ENCODE measurements at places on chromosomes 4 and X. TPM values are rescaled to one million over a fixed set of nuclear protein-coding genes. Genes with fewer than 3 reads are reported as not detected.

DNA sequence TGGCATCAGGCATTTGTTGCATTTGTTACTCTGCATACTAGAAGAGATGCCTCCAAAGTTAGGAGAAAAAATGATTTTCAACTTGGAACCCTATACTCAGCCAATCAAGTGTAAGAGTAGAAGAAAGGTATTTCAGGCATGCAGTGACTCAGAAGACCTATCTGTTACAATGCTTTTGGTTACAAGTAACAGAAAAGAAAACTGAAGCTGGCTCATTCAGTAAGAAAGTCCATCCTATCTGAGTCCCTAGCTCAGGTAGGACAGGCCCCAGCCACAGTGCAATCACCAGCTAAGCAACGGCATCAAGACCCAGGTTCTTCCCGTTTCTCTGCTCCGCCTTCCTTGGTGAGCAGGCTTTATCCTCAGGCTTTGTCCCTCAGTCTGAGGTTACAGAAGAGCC is 23.3 kb downstream of the MECP2 start:
- H3K27ac ChIP-seq, result no peak overlapping the region
- peaks cover 4% of the 10 kb centered on the region for H3K36me3 ChIP-seq
- H3K4me1 ChIP-seq, result no peaks in the 10 kb centered on the region
- DNase-seq, result no peak

DNA sequence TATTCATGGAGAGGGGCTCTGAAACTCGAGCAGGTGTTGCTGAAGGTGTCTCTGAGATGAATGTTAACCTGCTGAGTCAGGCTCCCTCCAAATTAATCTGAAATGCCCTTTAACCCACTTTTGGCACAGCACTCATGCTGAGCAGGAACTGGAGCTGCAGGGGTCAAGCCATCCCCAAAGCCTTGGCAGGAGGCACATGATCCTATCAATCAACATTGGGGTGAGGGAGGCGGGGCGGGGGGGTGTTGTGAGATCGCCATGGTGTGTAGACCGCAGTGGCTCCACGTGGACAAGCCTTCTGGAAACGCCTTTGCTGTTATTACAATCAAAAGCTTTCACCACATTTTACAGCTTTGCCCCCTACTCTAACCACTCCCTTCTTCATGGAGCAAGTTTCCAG is 16.5 kb downstream of the ENPP6 start:
- no peak for DNase-seq
- no peak overlapping the region for H3K4me3 ChIP-seq
- H3K4me1 ChIP-seq, result no peaks in the 10 kb centered on the region
- no peaks in the 10 kb centered on the region for H3K27me3 ChIP-seq

DNA sequence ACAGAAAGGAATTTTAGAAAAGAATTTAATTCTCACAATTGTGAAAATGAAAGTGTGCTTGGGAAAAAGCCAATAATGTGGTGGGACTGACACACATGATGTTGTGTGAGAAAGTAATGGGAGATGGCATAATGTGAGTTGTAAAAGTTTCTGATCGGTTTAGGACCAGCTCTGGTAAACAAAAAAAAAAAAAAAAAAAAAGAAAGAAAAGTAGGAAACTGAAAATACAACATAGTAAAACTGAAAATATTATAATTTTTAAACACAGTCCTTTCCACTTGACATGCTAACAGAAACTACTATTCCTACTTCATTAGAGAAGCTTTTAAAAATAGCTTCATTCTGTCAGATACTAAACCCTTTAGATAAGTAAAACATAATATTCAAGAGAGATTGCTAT is 28.2 kb downstream of the RAP1GDS1 start:
- H3K4me1 ChIP-seq, result peaks cover 11% of the 10 kb centered on the region
- H3K27ac ChIP-seq, result no peak overlapping the region
- H3K36me3 ChIP-seq, result no peaks in the 10 kb centered on the region
- no peak overlapping the region for H3K4me3 ChIP-seq

DNA sequence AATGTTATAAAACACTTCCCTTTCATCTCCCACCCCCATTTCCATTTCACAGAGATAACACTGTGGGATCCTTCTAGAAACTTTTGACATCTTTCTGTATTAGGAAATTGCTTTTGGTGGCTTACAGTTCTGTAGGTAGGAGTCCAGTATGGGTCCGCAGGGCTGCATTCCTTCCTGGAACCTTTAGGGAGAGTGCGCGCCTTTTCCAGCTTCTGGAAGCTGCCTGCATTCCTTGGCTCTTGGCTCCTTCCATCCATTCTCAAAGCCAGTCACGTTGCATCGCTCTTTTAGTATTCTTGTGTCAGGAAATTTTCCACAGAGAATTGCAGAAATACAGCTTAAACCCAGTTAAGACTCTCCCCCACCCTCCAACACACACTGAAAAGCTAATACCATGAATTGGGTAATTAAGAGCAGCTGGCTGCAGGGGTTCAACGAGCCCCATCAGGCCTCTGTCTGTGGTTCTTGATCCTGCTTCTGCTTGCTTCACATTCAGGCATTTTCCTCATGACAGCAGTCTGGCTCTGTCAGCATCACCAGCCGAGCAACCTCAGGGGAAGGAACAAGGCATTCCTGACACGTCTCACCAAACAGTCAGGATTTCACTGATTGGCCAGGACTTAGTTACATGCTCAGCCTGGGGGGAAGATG is 48.8 kb downstream of the SEPTIN11 start:
- peaks cover 28% of the 10 kb centered on the region for H3K4me1 ChIP-seq
- no peak overlapping the region for H3K4me3 ChIP-seq
- peaks cover 8% of the 10 kb centered on the region for H3K36me3 ChIP-seq
- no peak for DNase-seq
- H3K27ac ChIP-seq, result no peak overlapping the region

GRCh38 chr4:20311856-20312255 is 60.2 kb downstream of the SLIT2 start:
- DNase-seq, result no peak
- no peaks in the 10 kb centered on the region for H3K27me3 ChIP-seq
- H3K36me3 ChIP-seq, result no peaks in the 10 kb centered on the region

DNA sequence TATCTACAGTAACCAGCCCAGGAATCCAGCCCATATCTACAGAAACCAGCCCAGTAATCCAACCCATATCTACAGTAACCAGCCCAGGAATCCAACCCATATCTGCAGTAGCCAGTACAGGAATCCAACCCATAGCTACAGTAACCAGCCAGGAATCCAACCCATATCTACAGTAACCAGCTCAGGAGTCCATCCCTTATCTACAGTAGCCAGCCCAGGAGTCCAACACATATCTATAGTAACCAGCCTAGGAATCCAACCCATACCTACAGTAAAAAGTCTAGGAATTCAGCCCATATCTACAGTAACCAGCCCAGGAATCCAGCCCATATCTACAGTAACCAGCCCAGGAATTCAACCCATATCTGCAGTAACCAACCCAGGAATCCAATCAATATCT is 445.0 kb upstream of the BOD1L1 start:
- DNase-seq, result no peak
- H3K4me1 ChIP-seq, result peaks cover 5% of the 10 kb centered on the region
- no peaks in the 10 kb centered on the region for H3K36me3 ChIP-seq
- no peaks in the 10 kb centered on the region for H3K27me3 ChIP-seq
- no peak overlapping the region for H3K27ac ChIP-seq

- no peaks in the 10 kb centered on the region for H3K36me3 ChIP-seq
- H3K27ac ChIP-seq, result no peak overlapping the region
Observed at GRCh38 chrX:110267874-110268273, 50.0 kb downstream of the AMMECR1 start.

DNA sequence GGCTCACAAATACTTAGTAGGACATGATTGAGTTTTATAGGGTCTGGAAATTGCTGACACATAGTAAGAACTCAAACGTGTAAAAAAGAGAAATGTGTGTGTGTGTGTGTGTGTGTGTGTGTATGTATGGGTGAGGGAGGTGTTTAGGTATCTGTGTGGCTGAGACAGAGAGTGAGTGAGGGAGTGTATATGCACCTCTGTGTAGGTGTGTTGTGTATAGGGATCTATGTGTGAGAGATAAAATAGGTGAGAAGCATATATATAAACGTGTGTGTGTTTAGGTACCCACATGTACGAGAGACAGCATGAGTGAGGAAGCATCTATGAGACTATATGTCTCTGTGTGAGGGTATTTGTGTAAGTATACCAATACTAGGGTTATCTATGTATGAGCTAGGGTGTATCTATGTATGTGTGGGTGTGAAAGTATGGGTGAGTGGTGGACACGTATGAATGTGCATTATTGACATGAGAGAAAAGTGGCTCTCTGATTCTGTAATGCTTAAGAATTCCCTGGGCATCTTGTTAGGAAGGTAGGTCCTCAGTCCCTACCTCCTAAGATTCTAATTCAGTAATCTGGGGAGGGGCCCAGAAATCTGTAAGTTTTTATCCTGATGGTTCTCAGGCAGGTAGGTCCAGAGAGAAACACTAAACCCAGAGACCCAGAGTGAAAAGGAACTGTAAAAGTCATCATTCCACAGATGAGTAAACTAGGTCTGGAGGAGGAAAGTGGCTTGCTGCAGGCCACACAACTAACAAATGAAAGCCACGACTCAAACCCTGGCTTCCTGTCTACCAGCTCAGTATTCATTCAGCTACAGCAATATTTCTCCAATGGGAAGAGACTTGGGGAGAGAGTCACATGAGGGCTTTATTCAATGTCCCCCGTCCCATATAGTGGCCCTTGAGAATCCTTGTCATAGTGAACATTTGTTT is 237.0 kb downstream of the IDS start:
- no peaks in the 10 kb centered on the region for H3K27me3 ChIP-seq
- H3K4me1 ChIP-seq, result no peaks in the 10 kb centered on the region
- no peaks in the 10 kb centered on the region for H3K36me3 ChIP-seq
- no peak overlapping the region for H3K4me3 ChIP-seq
- H3K27ac ChIP-seq, result no peak overlapping the region

- H3K27me3 ChIP-seq, result no peaks in the 10 kb centered on the region
- peak overlapping the region; percentile 84 for H3K4me3 ChIP-seq
- H3K36me3 ChIP-seq, result peaks cover 2% of the 10 kb centered on the region
Observed at GRCh38 chr4:39526765-39527295, 409 bp downstream of the UGDH start.

DNA sequence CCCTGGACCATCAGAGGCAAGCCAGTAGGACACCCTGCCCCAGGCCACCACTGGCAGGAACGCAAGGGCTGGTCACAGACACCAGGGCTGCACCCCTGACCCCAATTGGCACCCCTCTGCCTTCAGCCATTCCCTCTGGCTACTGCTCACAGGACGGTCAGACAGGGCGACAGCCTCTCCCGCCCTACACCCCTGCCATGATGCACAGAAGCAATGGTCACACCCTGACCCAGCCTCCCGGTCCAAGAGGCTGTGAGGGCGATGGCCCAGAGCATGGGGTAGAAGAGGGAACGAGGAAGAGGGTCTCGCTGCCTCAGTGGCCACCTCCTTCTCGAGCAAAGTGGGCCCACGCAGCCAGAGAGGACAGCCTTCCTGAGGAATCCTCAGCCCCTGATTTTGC is 143.5 kb downstream of the SOWAHB start:
- H3K27me3 ChIP-seq, result no peaks in the 10 kb centered on the region
- no peak overlapping the region for H3K4me3 ChIP-seq
- H3K4me1 ChIP-seq, result peaks cover 15% of the 10 kb centered on the region
- DNase-seq, result no peak
- no peak overlapping the region for H3K27ac ChIP-seq

DNA sequence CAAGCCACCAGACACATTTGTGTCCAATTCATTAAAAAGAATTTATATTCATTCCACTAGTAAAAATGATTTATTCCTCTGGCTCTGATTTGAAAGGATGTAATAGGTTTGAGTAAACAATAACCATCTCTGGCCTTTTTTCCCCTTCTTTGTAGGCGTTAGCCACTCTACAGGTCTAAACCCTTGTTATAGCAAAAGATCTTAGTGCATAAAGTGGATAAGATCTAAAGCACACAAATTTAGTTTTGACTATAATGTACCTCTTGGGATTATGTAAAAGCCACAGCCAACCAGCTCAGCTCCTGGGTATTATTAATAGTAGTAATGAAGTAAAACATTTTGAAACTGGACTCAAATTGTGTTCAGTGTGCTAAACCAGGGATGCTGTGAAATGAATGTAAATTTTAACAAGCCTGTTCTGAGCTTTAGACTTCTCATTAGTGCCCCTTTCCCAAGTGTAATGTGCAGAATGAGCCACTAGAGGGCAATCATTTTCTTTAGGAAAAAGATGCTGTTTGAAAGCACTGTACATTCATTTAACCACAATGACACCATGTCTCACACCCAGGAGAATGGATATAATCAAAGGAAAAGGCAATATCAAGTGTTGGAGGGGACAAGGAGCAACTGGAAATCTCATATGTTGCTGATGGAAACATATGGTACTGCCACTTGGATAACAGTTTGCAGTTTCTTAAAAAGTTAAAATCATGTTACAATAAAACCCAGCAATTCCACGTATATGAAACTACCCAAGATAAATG is 69.7 kb downstream of the KLHL8 start:
- H3K27ac ChIP-seq, result no peak overlapping the region
- peaks cover 8% of the 10 kb centered on the region for H3K4me1 ChIP-seq
- no peak overlapping the region for H3K4me3 ChIP-seq

- H3K4me3 ChIP-seq, result no peak overlapping the region
- H3K27ac ChIP-seq, result no peak overlapping the region
- H3K4me1 ChIP-seq, result no peaks in the 10 kb centered on the region
- DNase-seq, result no peak
- H3K36me3 ChIP-seq, result no peaks in the 10 kb centered on the region
- no peaks in the 10 kb centered on the region for H3K27me3 ChIP-seq
Observed at GRCh38 chr4:68995292-68995691, 43.7 kb upstream of the UGT2A3 start.

- no peaks in the 10 kb centered on the region for H3K36me3 ChIP-seq
- H3K27me3 ChIP-seq, result peaks cover 62% of the 10 kb centered on the region
- no peak for DNase-seq
Observed at GRCh38 chr4:6548882-6549230, 26.1 kb upstream of the MAN2B2 start.

GRCh38 chr4:118740869-118741268 is 55.7 kb downstream of the METTL14 start:
- peak; percentile 49 for DNase-seq
- no peak overlapping the region for H3K27ac ChIP-seq
- H3K4me1 ChIP-seq, result no peaks in the 10 kb centered on the region
- H3K4me3 ChIP-seq, result no peak overlapping the region

- H3K36me3 ChIP-seq, result no peaks in the 10 kb centered on the region
- H3K4me1 ChIP-seq, result no peaks in the 10 kb centered on the region
- no peaks in the 10 kb centered on the region for H3K27me3 ChIP-seq
- H3K27ac ChIP-seq, result no peak overlapping the region
- no peak for DNase-seq
- no peak overlapping the region for H3K4me3 ChIP-seq
Observed at GRCh38 chr4:8517946-8518345, 62.2 kb upstream of the GPR78 start.

The HTR2C gene
- total RNA-seq, result not detected

The PABPC4L gene
- total RNA-seq, result 4.4 TPM

The CFAP99 gene
- not detected for total RNA-seq

The SLC9B1 gene
- total RNA-seq, result 1.1 TPM

The COX7B2 gene
- total RNA-seq, result not detected

The MAGEA4 gene
- total RNA-seq, result not detected
